Glomerular endothelial cell (primary cell): ENCODE measurements at places on chromosomes 5 and 9. TPM values are rescaled to one million over a fixed set of nuclear protein-coding genes. Genes with fewer than 3 reads are reported as not detected.

The LRRC19 gene
- total RNA-seq: not detected in 2 replicates

DNA sequence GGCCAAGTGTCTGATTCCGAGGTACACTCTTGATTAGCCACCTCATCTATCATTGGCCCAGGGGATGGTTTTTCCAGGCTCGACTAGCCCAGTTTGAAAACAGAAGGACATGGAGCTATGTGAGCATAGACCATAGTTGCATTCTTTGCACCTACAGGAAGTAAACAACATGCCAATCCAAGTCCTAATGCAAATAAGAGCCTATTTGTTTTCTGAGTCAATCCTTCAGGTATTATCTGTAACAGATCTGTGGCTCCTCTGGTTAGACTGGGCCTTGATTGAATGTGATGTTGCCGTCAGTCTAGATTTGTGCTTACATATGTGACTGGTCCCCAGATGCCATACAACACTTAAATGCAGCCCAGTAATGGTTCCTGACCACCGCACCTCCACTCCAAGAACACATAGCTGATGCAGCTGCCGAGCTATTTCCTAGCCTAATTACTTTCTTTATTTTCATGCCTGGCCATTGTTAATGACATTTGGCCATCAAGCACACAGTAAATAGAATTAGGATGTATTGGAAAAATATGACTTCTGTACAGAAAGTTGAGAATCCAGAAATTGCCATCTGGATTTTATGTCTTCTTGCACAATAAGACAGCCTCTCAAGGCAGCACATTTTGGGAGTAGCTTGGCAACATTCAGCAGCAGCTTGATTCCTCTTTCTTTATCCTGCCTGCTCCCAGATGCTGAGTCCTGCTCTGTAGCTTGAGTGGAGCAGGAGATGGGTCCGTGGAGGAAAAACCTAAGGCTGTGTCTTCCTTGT lies 29.5 kb upstream of the ARHGAP26 start:
- no peak for DNase-seq

The SOHLH1 gene
- 0.39 TPM in 1 of 2 replicates, not detected in the other for total RNA-seq

The FAT2 gene
- 0.06 and 0.10 TPM in 2 replicates for total RNA-seq

- no peak for DNase-seq
These were observed 139.8 kb upstream of the SLC30A5 start for GRCh38 chr5:68953875-68954617.

GRCh38 chr5:88889189-88890069 lies 6.4 kb upstream of the MEF2C start:
- DNase-seq: no peak

DNA sequence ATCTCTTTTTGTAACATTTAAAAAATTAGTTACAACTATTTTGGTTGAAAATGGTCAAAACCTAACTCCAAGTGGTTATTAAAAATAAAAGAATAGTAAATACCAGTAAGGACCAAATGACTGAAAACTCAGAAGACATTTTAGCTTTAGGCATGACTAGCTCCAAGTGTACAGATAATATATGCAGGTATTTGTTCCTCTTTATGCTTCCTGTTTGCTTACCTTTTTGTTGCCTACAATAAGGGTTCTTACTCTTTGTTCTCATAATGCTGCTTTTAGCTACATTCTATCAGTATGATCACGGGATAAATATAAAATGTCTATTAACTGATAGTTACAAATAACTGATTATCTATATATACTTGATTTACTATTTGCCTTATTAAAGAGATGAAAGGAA lies 259.6 kb downstream of the CDH12 start:
- DNase-seq: no peak

DNA sequence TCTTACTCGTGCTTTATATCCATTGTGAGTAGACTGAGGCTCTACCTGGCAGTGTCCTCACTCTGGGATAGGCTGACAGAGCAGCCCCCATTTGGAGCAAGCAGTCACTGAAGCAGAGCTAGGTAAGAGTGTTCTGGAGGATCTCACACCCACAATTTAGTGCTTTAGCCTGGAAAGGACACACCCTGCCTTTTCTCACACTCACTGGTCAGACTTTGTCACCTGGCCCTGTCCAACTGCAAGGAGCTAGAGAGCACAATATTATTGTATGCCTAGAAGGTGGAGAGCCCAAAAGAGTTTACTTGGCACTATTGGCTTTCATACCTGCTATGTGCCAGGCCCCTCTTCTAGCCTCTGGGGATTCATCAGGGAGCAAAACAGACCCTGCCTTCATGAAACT lies 141.9 kb downstream of the MAST4 start:
- DNase-seq: no peak

- DNase-seq: no peak
These were observed 53.9 kb upstream of the ZNF354A start for GRCh38 chr5:178784391-178784790.

DNA sequence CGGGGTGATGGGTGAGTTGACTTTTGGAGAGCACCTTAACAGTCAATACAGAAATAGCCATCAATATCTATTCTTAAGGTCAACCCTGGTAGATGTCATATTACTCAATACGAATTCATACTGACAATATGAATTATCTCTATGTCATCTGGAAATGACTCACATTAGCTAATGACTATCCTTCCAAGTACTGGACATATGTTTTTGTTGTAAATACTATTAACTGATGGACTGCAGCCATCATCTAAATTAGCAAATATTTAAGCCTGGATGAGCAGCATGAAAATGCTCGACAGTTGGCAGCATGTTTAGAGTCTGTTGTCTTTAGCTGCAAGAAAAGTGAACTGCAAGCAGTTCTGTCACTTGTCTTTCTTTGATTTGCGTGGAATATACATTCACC lies 19.6 kb upstream of the ISOC1 start:
- DNase-seq: no peak

GRCh38 chr5:67248703-67249589 lies 52.3 kb upstream of the CD180 start:
- no peak for DNase-seq

The SLC36A3 gene
- total RNA-seq: not detected in 2 replicates

DNA sequence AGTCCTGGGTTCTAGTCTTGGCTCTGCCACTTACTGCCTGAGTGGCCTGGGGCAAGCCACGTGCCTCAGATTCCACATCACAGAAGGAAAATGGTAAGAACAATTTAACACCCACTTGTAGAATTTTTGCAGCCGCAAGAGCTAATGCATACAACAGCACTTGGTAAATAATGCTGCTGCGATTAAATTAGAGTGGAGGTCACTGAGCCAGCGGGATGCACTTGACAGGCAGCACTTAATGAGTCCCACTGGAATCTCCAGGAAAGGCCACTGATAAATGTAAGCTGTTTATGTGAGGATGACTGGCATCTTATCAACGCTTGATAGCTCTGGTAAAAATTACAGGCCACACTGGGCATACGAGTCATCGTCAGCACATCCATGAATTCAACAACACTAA lies 59.4 kb upstream of the UBTD2 start:
- DNase-seq: no peak

DNA sequence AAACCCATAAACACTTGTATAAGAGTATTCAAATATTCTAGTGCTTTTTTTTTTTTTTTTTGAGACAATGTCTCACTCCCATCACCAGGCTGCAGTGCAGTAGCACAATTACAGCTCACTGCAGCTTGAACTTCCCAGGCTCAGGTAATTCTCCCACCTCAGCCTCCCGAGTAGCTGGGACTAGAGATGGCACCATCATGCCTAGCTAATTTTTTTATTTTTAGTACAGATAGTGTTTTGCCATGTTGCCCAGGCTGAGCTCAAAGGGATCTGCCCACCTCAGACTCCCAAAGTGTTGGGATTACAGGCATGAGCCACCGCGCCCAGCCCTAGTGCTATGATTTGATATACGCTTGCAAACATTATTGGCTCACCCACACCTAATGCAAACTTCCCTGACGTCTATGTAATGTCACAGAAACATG lies 11.8 kb downstream of the IL6ST start:
- no peak for DNase-seq

GRCh38 chr9:93601666-93602065 lies 25.3 kb downstream of the PHF2 start:
- no peak for DNase-seq

DNA sequence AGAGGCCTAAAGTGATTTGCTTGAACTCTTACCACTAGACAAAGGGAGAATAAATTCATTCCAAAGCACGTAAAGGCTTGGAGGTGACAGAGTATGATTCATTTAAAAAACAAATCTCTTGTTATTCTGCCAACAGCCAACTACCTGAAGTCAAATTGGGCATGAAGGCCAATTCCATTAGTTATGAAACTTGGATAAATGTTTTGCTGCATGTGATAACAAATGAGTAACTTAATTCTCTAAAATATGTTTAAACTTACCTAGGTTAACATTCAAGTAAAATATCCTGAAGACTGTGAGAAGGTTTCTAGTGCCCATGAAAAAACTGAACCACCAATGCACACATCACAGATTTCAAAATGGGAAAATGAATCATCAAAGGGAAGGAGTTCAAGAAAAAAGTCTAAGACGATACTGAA lies 120.1 kb upstream of the TSLP start:
- DNase-seq: no peak

GRCh38 chr5:4027088-4027734 lies 431.6 kb downstream of the IRX1 start:
- no peak for DNase-seq
